ENCODE measurements at places on chromosomes 3 and 15.

GRCh38 chr15:72503147-72503546, 29.0 kb downstream of the ARIH1 start:
- no peak for DNase-seq

GRCh38 chr3:12294885-12295580, 6.2 kb downstream of the PPARG start:
- DNase-seq, result no peak

DNA sequence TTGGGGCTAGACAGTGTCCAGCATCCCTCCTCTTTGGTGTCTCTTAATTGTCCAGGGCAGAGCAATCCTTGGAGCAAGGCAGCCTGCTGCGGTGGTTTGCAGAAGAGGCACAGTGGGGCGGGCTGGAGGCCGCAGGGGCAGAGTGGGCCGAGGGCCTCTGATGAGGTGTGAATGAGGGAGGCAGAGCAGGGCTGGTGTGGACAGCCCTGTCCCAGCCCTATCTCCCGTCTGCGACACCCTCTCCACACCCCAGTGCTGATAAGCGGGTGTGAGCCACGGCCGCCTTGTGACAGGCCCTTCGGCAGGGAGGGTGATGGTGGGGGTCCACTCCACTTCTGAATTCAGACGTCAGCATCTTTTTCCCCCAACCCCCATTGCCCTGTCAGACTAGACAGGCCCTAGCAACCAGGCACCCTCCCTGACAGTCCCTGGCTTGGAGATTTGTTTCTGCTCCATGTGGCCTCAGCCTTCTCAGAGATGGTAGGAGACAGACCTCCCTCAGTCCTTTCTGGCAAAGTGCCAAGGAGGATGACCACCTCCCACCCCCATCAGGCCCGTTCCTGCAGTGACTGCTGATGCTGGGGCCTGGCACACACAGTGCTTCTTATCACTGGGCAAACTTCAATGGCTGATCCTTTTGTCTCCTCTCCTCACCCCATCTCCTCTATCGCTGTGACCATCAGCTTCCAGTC, 37.3 kb downstream of the EXOG start:
- DNase-seq, result no peak

DNA sequence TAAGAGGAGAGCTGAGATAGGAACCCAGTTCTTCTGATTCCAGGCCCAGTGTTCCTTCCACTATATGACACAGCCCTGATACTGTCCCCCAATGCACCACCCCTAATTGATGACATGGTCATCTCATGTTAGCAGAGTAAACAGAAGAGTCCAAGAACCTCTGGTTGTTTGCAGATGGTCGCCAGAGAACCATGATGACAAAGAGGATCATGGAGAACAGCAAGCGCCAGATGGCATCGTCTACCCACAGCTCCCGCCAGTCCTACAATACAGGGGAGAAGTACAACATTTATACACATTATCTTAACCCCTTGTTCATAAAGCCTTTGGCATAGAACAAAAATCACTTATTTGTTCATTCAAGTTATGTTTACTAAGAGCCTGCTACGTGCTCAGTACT, 18.5 kb upstream of the VPS39 start:
- DNase-seq, result no peak

DNA sequence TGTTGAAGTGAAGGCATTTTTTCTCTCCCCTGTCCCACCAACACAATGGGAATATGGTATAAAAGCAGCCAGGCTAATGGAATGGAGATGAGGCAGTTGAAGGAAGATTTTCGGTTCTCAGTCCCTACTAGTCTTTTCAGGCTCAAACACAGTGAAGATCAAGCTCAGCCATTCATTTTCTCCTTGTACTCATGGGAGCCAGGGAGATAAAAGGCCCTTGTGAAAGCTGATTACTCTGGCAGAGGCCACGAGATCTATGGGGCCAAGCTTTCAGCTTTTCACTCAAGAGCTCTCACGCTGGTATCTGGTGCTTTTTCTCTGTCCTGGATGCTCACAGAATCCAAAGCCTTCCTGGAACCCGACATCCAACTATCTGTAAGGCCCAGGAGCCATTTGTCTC, 14.5 kb upstream of the FAN1 start:
- DNase-seq, result no peak

DNA sequence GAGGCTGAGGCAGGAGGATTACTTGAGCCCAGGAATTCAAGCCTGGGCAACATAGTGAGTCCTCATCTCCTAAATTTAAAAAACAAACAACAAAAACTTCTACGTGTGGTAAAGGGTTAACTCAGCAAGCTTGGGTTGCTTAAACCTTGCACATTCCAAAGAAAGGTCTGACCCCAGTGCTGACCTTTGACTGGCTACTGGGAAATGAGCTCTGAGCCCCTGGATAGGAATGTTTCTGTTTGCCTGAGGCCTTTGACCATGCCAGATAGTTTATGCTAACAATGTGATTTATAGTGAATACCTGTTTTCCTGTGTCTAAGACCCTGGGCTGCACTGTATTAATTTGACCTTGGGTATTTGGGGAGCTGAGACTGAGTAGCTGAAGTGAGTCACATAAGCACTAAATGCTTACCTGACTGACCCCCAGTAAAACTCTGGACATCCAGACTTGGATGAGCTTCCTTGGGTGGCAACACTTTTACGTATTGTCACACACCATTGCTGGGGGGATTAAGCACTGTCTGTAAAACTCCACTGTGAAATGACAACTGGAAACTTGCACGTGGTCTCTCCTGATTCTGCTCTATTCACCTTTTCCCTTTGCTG, 20.7 kb downstream of the TCAIM start:
- no peak for DNase-seq

DNA sequence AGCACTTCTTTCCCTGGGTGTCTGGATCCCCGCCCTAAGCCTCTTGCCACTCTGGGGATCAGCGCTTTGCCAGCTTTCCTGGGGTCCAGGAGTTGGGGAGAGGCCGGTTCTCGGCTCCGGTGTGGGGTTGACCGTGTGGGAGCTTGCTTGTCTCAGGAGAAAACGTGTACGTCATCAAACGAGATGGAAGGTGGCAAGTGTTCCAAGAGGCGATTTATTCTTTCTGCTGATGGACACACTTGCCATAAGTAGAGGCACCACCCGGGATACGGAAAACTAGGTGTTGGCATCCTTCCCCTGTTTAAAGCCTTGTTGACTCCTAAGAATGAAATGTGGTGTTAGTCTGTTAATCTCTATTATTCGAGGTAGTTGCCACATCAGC, 295 bp downstream of the ZWILCH start:
- DNase-seq, result no peak

GRCh38 chr15:100944244-100944895, 25.2 kb downstream of the LRRK1 start:
- DNase-seq, result no peak

- no peak for DNase-seq
Measured at GRCh38 chr3:54045061-54045815, 77.1 kb upstream of the CACNA2D3 start.

- DNase-seq, result no peak
Measured at GRCh38 chr15:100728371-100729201, 126.2 kb downstream of the ASB7 start.

GRCh38 chr15:100803171-100803440, 76.5 kb upstream of the ALDH1A3 start:
- no peak for DNase-seq

DNA sequence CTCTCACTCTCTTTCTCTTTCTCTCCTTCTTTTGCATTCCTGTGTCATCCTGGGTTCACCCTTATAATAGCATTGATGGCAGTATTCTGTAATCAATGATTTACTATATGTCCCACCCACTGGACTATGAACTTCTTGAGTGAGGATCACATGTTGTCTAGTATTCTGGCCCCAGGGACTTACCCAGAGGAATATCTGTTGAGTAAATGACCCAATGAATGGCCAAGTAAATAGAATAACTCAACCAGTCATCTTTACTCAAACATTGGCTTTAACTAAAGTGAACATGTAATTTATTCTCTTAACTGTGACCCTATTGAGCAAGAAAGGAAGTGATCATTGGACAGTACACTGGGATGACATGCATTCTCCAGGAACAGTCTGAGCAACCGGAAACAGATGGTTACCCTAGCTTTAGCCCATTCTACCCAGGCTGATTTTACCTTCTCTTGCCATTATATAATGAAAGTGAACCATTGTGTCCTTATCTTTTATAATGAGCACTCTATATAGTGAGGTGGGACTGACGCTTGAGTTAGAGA, 94.5 kb upstream of the SOX14 start:
- no peak for DNase-seq

DNA sequence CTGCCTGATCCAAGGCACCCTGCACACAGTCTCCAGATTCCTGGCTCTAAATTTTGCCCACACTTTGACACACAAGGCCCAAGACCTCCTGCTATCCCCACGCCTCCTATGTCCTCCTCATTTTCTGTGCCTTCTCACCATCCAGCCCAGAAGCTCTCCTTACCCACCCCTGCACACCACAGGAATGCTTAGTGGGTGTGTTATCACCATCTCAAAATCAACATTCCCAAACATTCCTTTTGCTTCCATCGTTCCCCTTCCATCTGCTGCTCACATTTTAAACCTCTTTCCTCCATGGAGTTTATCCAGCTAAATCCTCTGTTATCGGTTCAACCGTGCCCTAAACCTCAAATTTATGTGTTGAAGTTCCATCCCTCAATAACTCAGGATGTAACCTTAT, 43.9 kb downstream of the DGKG start:
- DNase-seq, result no peak

DNA sequence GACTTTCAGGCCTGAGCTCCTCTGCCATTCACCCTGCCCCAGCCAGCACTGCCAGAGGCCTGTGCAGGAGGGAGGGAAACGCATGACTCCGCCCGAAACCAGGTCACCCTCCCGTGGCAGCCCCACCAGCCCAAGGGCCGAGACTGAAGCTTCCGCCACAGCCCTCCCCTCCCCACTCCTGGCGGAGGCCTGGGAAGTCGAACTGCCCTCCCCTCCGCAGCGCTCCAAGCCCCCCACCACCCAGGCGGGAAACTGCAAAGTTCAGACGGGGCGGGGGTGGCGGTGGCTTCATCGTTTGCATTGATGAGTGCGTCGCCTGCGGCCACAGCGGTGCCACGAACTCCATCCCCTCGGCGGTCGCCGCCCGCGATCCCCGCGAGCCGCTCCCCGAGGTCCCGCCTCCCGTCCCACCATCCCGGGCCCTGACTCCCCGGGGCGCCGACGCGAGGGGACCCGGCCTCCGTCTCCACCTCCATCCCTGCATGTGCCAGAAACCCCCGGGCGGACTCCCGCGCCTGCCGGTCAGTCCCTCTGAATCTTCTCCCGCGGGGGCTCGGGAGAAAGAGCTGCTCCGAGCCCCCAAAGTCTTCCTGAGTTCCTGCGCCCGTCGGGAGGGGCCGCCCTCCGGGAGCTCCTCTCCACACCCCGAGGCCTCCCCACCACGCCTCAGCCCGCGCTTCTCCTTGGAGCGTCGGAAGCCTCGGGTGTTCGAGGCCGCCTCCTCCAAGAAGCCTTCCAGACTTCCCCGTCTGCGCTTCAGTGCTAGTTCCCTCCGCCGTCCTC, 698 bp downstream of the MELTF start:
- no peak for DNase-seq

- no peak for DNase-seq
Measured at GRCh38 chr3:124627501-124627908, 102.7 kb upstream of the UMPS start.

GRCh38 chr3:122621112-122621511, 43.7 kb downstream of the PARP15 start:
- DNase-seq, result no peak

DNA sequence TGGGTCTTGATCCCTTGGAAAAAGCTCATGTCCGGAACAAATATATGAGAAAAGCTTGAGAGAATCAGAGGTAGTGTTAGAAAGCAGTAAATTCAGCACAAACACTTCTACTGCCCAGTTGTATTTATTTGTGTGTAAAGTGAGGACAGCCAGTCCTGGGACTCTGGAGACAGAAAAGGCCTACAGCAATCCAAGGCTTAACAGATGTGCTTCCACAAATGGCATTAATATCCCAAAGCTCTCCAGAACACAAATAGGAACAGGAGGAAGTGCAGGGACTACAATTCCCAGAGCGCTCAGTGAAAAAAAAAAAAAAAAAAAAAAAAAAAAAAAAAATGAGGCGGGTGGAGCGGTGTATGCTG, 390 bp upstream of the AP2M1 start:
- no peak for DNase-seq

DNA sequence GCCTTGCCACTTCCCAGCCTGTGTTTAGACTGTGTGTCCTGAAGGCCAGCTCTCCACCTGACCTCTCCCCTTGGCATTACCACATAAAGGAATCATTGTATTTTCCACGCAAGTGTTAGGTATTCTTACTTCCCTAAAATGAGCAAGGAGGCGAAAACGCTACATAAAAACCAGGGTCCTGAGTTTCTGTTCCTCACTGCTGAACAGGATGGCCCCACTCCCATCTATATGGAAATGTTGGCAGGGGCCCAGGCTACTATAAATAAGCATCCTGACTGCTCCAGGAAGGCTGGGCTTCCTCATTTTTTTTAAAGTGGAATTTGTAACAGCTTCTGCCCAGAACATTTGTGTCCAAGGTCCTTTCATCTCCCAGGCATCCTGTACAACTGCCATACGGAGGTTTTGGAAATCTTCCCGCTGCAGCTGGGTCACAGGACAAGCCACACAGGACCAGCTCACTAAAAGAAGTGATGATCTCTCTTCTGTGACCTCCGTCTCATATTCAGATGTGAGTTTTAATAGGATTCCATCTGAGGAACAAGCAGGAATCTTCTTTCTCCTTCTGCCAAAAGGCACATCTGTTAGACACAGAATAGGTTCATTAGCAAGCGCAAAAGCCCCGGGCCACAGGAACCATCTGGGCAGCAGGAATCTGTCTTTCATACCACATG, 56.4 kb upstream of the LIMD1 start:
- DNase-seq, result no peak

DNA sequence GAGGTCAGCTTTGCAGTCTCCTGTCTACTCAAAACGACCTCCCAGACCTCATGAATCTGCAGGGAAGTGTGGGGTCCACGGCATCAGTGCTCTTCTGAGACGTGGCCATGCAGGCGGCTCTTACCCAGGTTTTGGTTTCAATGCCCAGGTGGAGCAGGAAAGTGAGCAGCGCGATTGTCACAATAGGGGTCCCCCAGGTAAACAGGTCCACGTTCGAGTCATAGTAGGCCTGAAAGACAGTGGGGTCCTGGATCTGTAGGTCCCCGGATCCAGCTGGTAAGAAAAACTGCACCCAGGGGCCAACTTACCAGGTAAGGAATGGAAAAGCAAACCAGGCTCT, 182.5 kb downstream of the ATP10A start:
- no peak for DNase-seq

- DNase-seq, result no peak
Measured at GRCh38 chr3:193734737-193735366, 141.8 kb downstream of the OPA1 start.
